ENCODE measurements at places on chromosomes 13 and 19.
A peak's percentile ranks its signal among the peaks of the same experiment; 100 is the strongest.

- DNase-seq, result no peak
Observed at GRCh38 chr13:52020191-52020590, 4.3 kb upstream of the UTP14C start.

- no peak for DNase-seq
Observed at GRCh38 chr19:18789883-18790565, 1.1 kb downstream of the COMP start.

- DNase-seq, result no peak
Observed at GRCh38 chr19:33024398-33024797, 40.3 kb downstream of the RHPN2 start.

- DNase-seq, result no peak
Observed at GRCh38 chr19:43751466-43752220, 3.1 kb downstream of the SMG9 start.

- DNase-seq, result no peak
Observed at GRCh38 chr13:114166381-114167131, 12.5 kb upstream of the CFAP97D2 start.

GRCh38 chr19:33302175-33302973 is at the start of gene CEBPA:
CEBPA (minus strand) TSS chr19:33302534; CDS start chr19:33302414, 120 bp downstream.
- no peak for DNase-seq

- DNase-seq, result no peak
Observed at GRCh38 chr13:39200249-39200910, 162.1 kb downstream of the NHLRC3 start.

DNA sequence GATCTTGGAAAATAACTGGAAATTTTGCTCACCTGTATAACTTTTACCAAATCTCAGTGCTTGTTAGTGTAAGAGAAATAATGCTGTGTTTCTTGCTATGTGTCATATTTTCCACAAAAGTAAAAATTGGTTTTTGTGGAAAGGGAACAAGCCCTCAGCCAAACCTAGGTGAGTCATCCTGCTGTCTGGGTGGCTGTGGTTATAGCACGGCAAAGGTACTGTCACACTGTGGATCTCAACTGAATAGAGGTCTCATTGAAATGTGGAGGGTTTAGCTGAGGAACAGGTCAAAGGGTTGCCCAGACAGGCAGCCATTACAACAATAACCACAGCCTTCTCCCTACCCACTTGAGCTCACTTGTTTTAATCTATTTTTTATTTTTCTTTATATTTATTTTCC is 338.8 kb upstream of the DACH1 start:
- no peak for DNase-seq

GRCh38 chr19:2603334-2603733 is 99.2 kb downstream of the GNG7 start:
- no peak for DNase-seq

GRCh38 chr13:79423340-79423739 is 17.3 kb upstream of the RBM26 start:
- no peak for DNase-seq

GRCh38 chr13:112727581-112727980 is 37.7 kb downstream of the ATP11A start:
- DNase-seq, result no peak

- DNase-seq, result no peak
Observed at GRCh38 chr19:56269348-56269747, 3.2 kb upstream of the EDDM13 start.

GRCh38 chr19:31882709-31883108 is 462.7 kb upstream of the ZNF507 start:
- DNase-seq, result no peak

GRCh38 chr13:20991741-20992520 is 69.5 kb downstream of the LATS2 start:
- no peak for DNase-seq

DNA sequence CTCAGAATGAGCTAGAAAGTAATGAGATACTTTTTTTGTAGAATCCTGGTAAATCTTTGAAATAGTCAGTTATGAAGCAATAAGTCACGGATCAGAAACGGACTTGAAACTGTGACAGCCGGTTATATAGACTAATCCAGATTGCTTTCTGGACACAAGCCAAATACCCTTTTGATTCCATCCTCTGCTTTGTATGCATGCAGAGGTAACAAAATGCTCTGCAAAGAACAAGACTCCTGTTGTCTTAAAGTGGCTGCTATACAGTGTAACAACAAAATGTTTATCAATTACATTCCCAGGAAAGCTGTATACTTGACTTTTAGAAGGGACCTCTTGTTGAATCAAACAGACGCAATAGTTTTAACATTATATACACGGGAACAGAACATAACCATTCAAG is 66.5 kb upstream of the STARD13 start:
- DNase-seq, result no peak

DNA sequence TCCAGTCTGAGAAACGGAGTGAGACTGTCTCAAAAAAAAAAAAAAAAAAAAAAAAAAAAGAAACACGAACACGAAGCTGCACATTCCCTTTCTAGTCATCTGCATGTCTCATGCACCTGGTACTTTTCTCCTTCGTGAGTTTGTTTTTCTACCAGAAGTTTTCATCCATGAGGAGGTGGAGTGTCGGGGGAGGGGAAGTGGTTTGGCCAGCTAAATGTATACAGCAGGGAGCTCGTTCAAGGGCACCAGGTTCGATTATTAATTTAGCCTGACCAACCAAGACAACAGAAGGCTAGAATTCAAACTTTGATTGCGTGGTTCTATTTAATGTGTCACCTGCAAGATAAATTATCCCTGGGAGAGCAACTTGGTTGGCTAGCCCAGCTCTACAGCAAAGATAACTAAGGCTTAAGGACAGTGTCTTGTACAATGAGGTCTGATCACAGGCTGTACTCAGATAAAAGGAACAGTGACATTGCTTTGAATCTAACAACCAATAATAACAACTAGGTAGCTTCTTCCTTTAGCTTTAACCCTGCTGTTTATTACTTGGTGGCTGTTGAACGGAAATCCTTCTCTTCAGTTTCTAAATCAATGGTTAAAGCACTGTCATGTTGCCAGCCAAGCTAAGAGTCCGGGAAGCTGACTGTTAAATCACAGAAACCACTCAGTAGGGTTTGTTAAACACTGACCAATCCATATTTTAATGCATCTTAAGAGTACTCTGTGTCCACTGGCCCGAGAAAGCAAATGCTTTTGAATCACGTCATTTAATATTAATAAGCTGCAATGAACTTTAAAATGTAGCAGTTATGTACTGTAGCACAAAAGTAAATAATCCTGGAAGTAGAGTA is 98.4 kb upstream of the STARD13 start:
- DNase-seq, result no peak

- DNase-seq, result no peak
Observed at GRCh38 chr13:92460479-92460878, 766.1 kb upstream of the GPC6 start.

DNA sequence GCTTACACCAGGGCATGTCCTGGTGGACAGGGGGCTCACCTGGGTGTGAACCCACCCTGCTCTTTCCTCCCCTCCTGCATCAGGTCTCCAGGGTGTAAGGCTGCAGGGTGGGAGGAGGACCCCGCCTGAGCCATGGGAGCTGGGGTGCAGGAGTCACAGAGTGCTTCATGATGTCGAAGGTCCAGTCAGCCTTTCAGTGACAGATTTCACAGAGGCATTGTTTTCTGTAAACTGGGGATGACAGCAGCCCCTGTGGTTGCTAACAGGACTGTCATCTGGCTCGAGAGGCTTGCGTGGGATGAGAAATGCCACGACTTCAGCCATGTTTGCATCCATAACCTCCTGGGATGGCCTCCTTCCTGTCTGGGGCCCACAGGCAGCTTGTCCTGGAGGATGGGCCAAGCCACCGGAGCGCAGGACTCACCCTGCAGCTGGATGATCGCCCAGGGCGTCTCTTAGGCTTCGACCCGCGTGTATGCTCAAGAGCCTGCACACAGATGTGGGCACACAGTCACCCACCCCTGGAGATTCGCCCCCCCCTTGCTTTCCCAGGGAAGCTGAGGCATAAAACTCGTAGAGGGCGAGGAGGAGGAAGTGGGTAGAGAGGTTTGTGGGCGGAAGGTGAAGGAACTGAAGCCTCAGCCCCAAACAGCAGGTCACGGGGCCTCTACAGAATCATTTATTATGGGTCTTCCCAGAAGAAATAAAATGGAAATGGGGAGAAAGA is 4.9 kb downstream of the NANOS3 start:
- peak; percentile 33 for DNase-seq

DNA sequence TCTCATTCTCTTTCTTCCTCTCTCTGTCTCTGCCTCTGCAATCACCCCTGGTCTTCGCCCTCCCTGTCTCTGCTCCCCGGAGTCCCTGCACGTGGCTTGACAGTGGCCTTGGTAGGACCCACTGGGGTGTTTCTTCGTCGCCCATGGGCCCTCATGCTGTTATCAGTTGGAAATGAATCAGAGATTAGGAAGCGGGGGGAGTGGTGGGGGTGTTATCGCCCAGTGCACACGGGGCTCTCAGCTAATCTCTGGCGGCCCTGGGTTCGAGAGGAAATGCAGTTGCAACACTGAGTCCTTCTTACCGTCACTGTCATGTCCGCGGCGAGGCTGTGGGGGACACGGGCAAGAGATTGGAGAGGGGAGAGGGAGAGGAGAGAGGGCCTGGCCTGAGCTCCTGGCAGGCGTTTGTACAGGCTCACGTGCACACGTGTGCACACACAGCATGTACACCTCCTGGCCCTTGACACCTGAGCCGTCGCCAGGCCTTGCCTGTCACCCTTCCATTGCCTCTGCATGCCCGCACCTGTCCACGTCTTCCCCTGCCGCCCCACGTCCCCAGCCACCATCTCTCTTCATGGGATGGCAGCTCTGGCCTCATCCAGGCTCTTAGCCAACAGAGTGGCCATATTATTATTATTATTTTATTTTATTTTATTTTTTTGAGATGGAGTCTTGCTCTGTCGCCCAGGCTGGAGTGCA is 37.8 kb upstream of the SLC7A10 start:
- DNase-seq, result no peak

DNA sequence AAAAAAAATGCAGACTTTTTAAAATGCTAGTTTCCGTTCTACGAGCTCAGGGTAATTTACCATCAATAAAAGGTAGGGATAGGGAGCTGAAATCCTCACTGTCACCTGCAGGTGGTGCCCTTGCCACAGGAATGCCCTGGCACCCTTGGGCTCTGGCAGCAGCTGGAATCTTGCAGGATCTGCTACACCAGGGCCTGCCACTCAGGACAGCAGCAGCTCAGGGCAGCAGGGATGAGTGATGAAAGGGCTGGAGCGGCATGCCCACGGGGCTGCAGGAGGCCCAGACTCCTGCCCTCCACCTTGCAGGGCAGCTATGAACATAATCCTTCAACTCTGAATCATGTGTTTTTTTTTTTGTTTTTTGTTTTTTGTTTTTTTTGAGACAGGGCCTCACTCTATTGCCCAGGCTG is 54.0 kb downstream of the GNG7 start:
- peak; percentile 39 for DNase-seq

DNA sequence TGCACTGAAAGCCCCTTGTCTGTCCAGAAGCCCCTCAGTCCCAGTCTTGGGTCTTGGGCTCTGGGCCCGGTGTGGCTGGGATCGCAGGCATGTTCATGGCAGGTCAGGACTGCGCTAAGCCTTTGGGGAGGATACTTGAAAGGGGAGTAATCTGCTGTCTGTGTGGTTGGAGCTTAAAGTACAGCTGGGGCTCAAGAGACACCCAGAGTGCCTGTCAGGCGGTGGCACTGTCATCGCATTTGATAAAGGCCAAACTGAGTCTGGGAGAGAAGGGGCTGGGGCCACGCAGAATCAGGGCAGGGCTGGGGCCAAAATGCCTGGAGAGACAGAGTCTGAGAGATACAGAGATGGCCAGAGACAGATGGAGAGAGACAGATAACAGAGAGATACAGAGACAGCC is 4.2 kb upstream of the CILP2 start:
- DNase-seq, result no peak

DNA sequence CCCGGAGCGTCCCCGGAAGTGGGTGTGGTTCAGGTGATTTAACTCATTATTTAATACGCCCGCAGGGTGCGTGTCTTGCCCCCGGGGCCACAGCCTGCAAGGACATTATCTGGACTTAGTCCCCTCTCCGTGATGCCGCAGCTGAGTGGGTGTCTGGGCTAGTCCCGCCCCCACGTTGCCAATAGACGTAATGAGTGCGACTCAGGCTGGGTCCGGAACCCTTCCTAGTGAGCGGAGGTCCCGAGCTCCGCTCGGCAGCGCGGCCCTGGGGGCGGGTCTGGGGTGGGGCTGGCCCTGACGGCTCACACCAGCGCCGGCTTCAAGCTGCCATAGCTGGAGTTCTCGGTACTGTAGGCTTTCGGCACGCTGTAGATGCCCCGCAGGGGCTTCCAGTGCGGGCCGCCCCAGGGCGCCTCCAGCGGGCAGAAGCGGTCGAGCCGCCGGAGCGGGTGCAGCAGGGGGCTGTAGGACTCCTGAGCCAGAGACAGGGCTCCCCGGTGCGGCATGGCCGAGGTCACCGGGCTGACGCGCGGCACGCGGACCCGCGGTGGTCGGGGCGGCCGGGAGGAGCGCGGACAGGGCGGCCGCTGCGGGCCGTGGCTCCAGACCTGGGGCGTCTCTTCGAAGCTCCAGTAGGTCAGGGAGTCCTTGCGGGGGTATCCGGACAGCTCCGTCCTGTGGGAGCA is 918 bp upstream of the LHB start:
- no peak for DNase-seq

DNA sequence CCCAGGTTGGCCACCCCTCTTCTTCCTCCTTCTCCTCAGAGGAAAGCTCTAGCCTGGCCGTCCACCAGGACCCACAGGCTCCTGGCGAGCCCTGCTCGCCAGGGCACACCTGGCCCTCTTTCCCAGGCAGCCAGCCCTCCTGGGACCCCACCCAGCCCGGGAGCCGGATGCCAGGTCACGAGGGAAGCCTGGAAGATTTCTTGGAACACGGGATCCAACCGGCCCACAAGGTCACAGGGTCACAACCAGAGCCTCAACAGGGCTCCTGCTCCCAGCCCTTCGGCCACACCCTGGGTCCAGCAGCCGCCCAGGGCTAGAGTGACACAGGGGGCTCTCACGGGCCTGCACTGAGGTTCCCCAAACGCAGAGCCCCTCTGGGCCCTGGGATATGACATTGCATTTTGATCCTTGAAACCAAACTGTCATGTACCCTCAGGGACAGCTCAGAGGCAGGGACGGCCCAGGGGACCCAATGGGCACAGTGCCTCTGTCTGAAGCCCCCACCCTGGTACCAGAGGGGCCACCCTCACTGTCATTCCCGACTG is 5.5 kb downstream of the MKNK2 start:
- DNase-seq, result no peak

DNA sequence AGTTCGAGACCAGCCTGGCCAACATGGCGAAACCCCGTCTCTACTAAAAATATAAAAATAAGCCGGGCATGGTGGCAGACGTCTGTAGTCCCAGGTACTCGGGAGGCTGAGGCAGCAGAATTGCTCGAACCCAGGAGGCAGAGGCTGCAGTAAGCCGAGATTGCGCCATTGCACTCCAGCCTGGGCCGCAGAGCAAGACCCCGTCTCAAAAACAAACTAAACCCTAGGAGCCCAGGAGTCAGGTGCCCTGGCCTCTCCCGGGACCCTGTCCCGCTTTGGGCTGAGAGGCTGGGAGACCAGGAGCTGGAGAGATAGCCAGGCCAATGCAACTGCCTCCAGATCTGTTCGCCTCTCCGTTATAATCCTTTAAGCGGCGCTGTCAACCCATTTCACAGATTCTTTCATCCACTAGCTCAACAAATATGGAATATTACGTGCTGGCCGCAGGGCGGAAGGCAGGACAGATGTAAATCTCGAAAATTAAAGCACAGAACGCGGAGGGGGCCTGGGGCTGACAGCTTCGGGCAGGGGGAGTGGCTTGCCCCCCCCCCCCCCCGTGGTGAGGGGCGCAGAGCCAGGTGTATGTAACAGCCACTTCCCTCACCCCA is 5.3 kb upstream of the MYBPC2 start:
- no peak for DNase-seq

GRCh38 chr13:98180092-98180491 is 3.0 kb upstream of the RNF113B start:
- no peak for DNase-seq
